ENCODE measurements at places on chromosomes 3 and 15.

DNA sequence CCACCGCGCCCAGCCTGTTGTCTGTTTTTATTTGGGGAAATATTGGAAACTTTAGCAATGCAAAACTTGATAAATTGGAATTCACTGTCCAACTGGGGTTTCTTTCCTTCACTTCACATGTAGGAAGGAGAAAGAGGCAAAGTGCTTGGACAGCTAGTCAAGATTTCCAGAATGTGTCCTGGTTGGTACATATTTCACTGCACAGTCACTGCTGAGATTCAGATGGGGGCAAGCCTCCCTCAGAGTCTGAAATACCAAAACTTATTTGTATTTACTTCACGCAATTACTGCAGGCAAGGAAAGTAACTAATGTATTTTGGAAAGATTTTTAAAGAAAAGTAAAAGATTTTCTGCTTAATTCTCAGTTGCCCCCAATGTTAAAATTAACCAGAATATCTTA, 21.0 kb downstream of the LRRC31 start:
- H3K27me3 ChIP-seq: peaks cover 9% of the 10 kb centered on the region
- DNase-seq: no peak
- H3K4me3 ChIP-seq: no peak overlapping the region
- H3K36me3 ChIP-seq: no peaks in the 10 kb centered on the region
- no peak overlapping the region for H3K27ac ChIP-seq

DNA sequence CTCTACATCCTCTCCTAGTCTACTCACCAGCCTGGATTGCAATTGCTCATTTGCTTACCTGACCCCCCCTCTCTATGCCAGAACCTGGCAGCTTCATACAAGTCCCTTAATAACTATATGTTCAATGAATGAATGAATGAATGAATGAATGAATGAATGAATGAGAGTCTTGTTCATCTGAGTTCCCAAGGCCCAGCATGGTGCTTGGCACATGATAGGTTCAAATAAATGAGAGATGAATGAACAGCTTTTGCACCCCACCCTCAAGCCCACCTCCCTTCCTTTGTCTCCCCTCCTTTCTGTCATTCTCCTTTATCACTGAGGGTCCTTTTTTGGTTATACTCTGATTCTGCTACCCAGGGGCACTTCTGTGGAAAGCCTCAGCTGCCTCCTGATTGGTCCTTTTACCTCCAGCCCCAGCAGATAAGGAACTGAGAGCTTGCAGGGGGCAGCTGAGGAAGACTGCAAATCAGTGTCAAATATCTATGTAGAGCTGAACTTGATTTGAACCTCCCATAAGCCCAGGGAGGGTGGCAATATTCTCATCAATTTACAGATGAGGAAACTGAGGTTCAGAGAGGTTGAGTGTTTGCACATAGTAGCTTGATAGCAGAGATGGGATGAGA, 54.1 kb upstream of the CHRNB4 start:
- no peak for DNase-seq
- no peak overlapping the region for H3K27ac ChIP-seq
- H3K4me1 ChIP-seq: no peaks in the 10 kb centered on the region

DNA sequence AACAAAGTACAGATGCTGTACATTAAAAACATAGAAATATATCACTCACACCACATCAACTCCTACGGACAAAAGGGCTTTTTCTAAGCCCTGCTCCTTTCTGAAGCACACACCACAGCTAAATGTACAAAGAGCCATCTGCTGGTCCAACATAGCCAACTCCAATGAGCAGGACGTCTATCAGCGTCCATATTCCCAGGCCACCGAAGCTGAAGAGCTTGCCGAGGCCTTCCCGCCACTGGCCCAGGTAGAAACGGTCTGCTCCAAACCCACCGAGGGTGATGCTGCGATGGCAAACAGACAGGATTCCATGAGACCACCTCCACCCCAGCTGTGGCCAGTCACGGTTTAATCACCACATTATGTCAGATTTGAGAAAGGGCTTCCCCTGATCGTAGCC, 9.8 kb downstream of the TM2D3 start:
- H3K4me3 ChIP-seq: no peak overlapping the region
- no peaks in the 10 kb centered on the region for H3K27me3 ChIP-seq
- H3K27ac ChIP-seq: no peak overlapping the region
- no peak for DNase-seq
- H3K4me1 ChIP-seq: peaks cover 2% of the 10 kb centered on the region

GRCh38 chr15:70931821-70932220, 39.2 kb downstream of the LRRC49 start:
- H3K36me3 ChIP-seq: no peaks in the 10 kb centered on the region
- H3K4me3 ChIP-seq: no peak overlapping the region
- no peaks in the 10 kb centered on the region for H3K27me3 ChIP-seq
- H3K27ac ChIP-seq: no peak overlapping the region
- no peak for DNase-seq

GRCh38 chr3:137105277-137105977, 147.6 kb downstream of the IL20RB start:
- H3K27ac ChIP-seq: no peak overlapping the region
- H3K27me3 ChIP-seq: peaks cover 5% of the 10 kb centered on the region

DNA sequence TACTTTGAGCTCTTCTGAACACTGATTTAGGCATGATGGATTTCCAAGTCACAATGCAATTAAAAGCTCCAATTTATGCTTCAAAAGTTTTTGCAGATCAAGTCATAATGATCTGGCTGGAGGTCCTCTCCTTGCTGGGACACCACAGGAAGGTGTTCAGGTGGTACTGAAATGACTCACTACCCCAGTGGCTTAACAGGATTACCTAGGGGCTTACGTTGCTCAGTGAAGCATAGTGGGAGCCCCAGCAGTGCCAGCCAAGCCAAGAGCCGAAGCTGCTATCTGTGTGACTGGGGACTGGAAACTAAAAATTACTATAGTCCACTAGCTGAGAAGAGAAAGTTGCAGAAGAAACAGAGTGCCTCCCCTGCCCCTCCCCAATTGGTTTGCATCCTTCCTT, 110.1 kb upstream of the LPP start:
- H3K36me3 ChIP-seq: no peaks in the 10 kb centered on the region
- H3K4me1 ChIP-seq: no peaks in the 10 kb centered on the region
- peaks cover 5% of the 10 kb centered on the region for H3K27me3 ChIP-seq
- H3K27ac ChIP-seq: no peak overlapping the region
- no peak overlapping the region for H3K4me3 ChIP-seq

GRCh38 chr15:47523681-47524475, 193.4 kb upstream of the SEMA6D start:
- no peak overlapping the region for H3K4me3 ChIP-seq
- H3K4me1 ChIP-seq: peaks cover 3% of the 10 kb centered on the region
- no peaks in the 10 kb centered on the region for H3K27me3 ChIP-seq
- DNase-seq: peak; percentile 80
- no peaks in the 10 kb centered on the region for H3K36me3 ChIP-seq

Measured in IMR-90 (cell line).